Sciatic nerve (tissue), 2 donors: ENCODE measurements at places on chromosomes 7 and 10. TPM values are rescaled to one million over a fixed set of nuclear protein-coding genes. Genes with fewer than 3 reads are reported as not detected.

Gene ADO
- 35.1 TPM for total RNA-seq

Gene CWF19L1
- total RNA-seq: 21.1 TPM

Gene BTAF1
- total RNA-seq: 57.1 TPM

Gene EBF3
- 38.9 TPM for total RNA-seq

Gene SPDYE16
- 1.9 TPM for total RNA-seq

Gene ANKRD2
- not detected for total RNA-seq

Gene CTAGE15
- total RNA-seq: not detected

Gene OPN1SW
- not detected for total RNA-seq

Gene TMEM120A
- total RNA-seq: 51.6 TPM

Gene CDHR1
- 2.0 TPM for total RNA-seq

Gene PITX3
- not detected for total RNA-seq
